Hindlimb muscle (tissue), 1 donor: ENCODE measurements at places on chromosomes 7 and 10.

GRCh38 chr10:87860156-87860795 lies 3.1 kb downstream of the KLLN start:
- no peak for DNase-seq

DNA sequence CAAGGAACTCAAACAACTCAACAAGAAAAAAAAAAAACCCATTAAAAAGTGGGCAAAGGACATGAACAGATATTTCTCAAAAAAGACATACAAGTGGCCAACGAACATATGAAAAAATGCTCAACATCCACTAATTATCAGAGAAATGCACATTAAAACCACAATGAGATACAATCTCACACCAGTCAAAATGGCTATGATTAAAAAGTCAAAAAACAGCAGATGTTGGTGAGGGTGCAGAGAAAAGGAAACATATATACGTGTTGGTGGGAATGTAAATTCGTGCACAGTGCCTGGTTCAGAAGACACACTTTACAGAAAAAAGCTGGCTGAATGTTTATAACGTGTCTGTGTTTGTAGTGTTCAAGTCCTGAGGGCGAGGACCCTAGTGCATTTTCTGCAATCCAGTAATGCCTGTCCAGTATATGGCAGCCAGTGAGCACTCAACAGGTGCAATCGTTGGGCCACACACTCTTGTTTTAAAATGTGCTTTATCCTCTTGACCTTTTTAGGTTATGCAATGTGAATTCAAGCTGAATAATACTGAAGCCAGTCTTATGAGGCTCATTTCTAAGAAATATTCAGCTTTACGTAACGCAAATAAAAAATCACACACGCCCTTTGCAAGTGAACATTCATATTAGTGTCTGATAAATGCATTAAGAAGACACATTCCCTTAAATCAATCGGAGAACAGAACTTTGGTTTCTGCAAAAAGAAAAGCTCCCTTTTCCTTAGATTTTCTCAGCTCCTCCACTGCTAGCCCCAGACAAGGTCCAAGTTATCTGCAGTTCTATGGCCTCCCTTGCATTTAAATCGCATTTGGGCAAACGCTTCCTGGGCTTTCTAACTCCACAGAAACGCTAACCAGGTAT lies 813 bp upstream of the MTURN start:
- DNase-seq = no peak

GRCh38 chr7:43876241-43876640 lies 6.9 kb upstream of the MRPS24 start:
- DNase-seq = no peak

DNA sequence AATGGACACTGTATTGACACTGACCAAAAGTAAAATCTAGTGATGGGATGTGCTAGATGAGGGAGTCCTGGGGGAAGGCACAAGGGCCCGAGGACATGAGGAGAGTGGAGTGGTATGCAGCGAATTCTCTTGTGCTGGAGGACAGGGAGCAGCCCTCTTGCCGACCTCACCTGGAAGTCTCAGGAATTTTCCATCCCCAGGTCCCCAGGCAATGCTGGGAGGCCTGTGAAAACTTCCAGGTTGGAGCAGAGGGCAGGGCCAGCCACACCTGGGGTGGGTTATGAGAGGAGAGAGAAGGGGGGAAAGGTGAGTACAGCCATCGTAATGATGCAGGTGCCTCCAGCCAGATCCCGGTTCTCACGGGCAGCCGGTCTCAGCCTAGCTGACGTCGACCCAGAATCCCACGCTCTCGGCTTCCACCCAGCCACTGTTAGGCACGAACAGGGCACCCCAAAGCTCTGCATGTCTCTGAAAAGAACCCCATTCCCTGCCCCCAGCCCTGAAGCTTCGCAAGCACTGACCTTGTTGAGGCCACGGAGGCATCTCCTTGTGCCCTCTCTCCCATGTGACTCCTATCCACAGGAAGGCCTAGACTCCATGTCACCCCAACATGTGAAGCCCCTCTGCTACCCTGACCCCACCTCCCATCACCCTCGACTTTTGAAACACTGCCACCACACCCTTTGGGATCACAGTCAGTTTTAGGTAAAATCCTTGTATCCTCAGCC lies 239.7 kb upstream of the MYO3A start:
- no peak for DNase-seq

- no peak for DNase-seq
These were observed 386 bp downstream of the ABHD11 start for GRCh38 chr7:73738220-73738611.

DNA sequence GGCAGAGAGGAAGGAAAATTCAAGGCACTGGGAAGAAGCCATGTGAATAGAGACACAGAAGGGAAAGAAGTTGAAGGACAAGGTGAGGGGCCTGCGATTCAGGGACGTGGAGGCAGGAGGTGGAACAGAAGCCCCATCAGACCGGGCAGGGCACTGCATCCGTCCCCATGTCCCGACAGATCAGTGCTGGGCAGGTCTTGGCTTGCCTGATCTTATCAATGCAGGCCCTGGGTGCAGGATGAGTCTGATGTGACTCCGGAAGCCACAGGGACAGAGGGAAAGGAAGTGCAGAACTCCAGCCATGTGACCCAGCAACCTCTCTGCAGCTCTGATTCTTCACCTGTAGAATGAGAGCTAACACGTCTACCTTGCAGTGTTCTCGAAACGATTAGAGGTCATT lies 136.2 kb upstream of the CTBP2 start:
- DNase-seq = no peak

- no peak for DNase-seq
These were observed 1239.6 kb upstream of the SORCS1 start for GRCh38 chr10:108404155-108404554.

GRCh38 chr10:21165489-21165888 lies 268.4 kb upstream of the NEBL start:
- no peak for DNase-seq

DNA sequence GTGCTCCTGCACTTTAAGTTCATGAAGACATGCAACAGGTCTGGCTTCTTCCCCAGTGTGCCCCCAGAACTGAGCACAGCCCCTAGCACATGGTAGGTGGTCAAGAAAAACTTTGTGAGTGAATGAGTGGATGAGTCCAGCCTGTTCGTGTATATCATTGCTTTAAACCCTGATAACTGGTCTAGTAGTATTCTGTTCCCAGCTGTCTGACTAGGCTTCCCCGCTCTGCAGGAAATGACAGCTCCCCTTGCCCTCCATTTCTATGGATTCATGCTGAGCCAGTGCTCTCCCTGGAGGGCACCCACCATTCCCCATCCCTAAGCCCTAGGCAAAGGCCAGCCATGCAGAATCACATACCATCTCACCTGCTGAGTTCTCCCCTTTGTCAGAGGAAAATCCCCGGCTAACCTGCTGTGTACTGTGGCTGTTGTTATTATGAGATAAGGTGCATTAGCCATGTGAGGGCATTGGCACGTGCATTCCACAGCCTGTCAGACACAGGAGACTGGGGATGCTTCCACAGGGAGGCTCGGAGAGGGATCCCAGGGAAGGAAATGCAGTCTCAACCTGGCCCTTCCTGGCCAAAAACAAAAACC lies 698.9 kb downstream of the GRID1 start:
- DNase-seq = no peak

DNA sequence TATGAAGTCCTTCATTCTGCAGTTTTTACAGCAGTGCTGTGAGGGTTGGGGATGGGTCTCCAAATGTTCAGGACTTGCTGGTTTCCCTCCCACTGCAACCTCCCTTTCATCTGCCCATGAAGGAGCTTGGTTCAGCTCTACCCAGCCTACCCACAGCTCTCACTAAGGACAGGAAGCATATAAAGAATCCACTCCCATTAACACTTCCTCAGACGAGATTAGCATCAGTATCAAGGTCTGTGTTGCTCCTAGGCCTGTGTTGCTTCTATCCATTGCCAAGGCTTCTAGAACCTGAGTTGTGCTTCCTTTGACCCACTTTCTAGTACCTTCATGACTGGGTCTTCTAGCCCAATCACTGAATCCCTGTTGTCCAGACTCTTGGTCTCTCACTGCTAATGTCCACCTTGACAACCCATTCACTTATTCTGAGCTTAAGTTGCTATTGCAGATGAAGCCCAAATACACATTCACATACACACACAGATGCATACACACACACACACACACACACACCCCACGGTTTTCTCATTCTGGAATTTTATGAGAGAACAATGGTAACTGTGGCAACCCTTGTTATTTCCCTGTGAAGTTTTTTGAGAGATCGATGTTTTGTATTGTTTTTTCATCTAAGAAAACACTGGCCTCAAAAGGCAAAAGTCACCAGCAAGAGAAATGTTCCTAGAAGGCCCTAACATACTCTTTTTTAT lies 248.1 kb downstream of the MTERF1 start:
- no peak for DNase-seq

DNA sequence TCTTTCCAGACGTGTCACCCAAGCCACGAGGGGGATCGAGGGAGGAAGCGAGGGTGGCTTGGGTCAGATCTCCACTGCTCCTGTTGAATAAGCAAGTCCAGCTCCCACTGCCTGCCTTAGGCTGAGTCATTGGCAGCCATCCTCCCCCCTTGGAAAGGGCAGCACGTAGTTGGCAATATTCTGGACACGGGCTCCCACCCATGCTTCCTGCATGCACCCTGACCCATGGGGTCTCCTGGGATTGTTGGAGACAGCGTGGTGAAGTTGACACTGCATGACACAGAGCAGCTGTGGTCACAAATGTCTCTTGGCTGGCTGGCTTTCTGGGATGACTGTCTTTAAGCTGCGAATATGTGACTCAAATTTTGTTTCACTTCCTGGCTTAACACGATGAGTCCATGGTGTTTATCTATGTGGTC lies 11.2 kb downstream of the BTBD16 start:
- no peak for DNase-seq

DNA sequence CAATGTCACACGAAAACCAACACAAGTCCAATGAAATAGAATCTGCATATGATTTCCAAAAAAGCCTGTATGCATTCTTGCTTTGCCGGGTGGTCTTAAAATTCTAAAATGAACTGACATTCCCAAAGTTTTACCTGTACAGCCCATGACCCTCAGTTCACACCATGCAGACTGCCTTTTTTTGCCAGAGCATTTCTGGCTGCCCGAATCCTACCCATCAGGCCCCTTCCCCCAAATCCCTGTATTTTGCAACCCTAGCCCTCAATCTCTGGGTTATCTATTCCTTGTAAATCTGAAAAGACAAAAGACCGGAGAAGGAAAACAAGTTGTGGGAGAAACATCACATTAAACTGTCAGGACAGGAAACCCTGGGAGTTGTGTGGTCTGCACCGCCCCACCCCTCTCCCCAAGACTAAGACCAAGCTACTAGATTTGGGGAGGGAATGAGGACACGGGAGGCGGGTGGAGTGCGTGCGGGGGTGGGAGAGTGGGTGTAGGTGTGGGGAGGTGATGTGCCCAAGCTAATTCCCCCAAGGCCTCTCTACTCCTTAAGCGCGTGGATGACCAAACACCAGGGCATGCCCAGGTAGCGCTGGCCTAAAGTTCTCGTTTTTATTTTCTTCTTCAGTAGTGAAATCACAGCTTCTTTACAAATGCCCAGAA lies 1.4 kb downstream of the JCAD start:
- no peak for DNase-seq

- no peak for DNase-seq
These were observed 33.2 kb downstream of the SH3PXD2A start for GRCh38 chr10:103822107-103822716.

- no peak for DNase-seq
These were observed 622 bp downstream of the WNT16 start for GRCh38 chr7:121329191-121330052.

DNA sequence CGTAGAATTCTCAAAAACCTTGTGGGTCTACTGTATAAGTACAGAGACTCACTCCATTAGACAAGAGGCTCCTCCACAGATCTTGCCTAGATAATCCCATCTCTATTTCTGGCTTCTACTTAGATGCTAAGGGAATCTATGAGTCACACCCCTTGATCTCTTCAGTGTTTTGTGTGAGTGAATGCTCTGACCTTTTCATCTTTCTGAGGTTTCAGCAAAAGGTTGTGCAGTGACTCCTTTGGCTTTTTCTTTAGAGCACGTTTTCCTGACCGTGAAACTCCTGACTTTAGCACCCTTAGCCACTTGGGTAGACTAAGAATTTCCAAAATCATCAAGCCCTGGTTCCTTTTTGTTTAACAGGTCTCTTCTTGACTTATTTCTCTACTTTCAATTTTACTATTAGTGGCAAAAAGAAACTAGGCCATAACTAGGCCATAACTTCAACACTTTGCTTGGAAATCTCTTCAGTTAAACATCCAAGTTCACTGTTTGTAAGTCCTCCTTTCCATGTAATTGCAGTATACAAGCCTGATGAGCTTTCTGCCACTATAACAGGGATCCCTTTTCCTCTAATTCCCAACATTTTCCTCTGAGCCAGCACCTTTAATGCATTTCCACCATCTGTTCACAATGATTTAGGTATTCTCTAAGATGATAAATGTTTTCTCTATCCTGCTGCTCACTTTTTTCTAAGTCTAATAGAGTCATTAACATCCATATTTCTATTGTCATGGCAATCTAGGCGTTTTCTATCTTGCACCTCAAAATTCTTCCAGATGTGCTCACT lies 19.4 kb downstream of the COPG2 start:
- no peak for DNase-seq

DNA sequence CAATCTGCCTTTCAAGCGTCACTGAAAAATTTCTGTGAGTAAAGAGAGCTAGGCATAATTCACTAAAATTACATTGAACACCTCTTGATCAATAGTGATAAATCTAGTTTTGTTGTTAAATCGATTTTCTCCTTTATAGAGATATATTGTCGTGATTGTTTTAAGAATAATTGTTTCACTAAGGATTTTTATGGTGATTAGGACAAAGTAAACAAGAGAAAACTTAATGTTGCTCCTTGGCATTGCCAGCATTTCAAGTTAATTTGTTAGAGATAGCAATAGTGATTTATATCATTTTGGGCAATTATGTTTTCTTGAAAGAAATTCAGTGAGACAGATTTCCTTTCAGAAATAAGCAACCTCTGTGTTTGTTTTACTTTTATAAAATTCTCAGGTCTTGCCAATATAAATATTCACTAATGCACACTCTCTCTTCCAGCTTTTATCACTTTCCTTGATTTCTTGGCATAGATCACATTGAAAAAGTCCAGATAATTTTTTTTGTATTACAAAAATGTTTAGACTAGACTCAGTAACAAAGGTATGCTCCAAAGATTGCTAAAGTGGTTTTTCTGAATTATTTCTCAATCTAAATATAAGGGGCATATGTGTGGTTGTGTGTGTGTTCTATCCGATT lies 538.7 kb downstream of the TFEC start:
- DNase-seq = no peak

- no peak for DNase-seq
These were observed 9.1 kb downstream of the GOT1 start for GRCh38 chr10:99421233-99421739.

GRCh38 chr7:72336632-72337389 lies 75.3 kb downstream of the CALN1 start:
- DNase-seq = no peak

GRCh38 chr7:101829821-101830220 lies 12.4 kb downstream of the CUX1 start:
- no peak for DNase-seq

- no peak for DNase-seq
These were observed 22.6 kb downstream of the COL28A1 start for GRCh38 chr7:7512861-7513597.

DNA sequence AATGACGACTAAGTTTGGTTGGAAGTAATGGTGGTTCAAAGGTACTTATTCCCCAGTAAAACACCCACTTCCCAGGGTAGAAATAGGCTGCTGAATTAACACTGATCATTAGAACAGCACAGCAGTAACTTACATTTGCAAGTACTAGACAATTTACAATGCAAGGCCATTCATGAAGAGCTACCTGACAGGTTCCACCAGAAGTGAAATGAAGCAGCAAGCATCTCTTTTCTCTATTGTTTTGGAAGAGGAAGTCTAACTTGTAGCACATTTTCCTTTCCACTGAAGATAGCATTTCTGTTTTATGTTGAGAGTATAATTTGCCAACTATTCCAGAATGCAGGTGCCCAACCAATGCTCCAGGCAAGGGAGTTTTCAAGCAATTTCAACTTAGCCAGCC lies 145.9 kb downstream of the CREB5 start:
- no peak for DNase-seq
